ENCODE measurements at places on chromosomes 16 and 17.
A peak's percentile ranks its signal among the peaks of the same experiment; 100 is the strongest.

DNA sequence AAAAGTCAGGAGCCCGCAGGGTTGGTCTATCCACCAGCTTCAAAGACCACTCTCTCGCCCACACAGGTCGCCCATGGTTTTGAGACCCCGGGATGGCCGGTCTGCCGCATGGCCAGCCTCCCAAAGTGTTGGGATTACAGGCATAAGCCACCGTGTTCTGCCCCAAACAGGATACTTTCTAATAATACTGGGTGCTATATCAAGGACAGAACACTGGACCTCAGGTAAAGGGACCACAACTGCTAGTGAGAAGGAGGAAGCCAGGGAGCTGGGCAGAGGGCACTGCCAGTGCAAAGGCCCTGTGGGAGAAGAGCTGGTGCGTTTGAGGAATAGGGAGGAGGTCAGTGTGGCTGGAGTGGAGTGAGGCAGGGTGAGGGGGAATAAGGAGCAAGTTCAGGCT is 34.1 kb downstream of the IL21R start:
- DNase-seq = no peak

GRCh38 chr16:66959704-66960161 is 1.3 kb upstream of the CES3 start:
- no peak for DNase-seq

DNA sequence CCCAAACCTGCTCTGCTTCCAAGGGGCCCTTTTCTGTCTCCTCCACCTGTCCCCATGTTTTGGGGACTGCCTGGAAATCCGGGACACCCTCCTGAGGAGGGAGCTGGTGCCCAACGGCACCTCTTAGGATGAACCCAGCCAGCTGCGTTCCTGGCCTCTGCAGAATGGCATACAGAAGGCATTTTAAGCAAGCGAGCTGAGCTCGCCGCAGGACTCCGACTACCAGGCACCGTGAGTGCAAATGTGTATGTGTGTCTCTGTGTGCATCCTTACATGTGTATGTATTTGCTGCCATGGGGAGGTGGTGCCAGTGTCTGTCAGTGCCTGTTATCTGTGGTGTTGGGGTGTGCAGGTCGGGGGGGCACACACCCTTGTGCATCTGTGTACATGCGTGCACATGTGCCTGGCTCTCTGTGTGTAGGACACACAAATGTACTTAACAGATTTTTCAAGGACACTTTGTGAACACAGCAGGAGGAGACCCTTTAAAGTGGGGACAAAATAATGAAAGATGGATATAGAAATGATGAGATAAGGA is 39.3 kb downstream of the ABAT start:
- DNase-seq = no peak

GRCh38 chr17:1111599-1112443 is 68.0 kb downstream of the ABR start:
- no peak for DNase-seq

- no peak for DNase-seq
Observed at GRCh38 chr17:70217571-70217970, 48.2 kb downstream of the KCNJ2 start.

GRCh38 chr17:3647769-3648555 is 11.4 kb downstream of the CTNS start:
- DNase-seq = no peak

GRCh38 chr17:79538291-79538690 is 72.6 kb downstream of the RBFOX3 start:
- DNase-seq = no peak

GRCh38 chr17:80737106-80738019 is 192.7 kb downstream of the RPTOR start:
- DNase-seq = no peak

GRCh38 chr17:7882629-7883028 is 6.0 kb upstream of the CHD3 start:
- no peak for DNase-seq

GRCh38 chr17:7107012-7107754 is 7.4 kb downstream of the ASGR2 start:
- DNase-seq = no peak

- peak; percentile 72 for DNase-seq
Observed at GRCh38 chr16:73915140-73915539, 381.5 kb upstream of the PSMD7 start.

DNA sequence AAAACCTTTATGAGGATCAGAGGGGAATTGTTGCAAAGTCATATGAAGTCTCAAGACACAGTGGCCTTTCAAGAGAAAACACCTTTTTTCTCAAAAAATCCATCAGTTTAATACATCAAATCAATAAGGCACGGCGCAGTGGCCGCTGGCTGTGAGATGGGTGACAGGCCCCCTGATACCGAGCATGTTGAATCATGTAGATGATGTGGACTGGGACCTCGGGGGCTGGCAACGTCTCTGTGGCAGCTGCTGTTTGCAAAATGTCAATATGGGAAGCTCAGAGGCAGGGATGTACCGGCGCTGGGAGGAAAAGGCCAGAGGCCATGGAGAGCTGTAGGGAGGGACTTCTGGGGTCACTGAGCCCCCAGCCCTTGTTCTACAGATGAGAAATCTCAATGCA is 169.1 kb downstream of the GSG1L start:
- DNase-seq = no peak

DNA sequence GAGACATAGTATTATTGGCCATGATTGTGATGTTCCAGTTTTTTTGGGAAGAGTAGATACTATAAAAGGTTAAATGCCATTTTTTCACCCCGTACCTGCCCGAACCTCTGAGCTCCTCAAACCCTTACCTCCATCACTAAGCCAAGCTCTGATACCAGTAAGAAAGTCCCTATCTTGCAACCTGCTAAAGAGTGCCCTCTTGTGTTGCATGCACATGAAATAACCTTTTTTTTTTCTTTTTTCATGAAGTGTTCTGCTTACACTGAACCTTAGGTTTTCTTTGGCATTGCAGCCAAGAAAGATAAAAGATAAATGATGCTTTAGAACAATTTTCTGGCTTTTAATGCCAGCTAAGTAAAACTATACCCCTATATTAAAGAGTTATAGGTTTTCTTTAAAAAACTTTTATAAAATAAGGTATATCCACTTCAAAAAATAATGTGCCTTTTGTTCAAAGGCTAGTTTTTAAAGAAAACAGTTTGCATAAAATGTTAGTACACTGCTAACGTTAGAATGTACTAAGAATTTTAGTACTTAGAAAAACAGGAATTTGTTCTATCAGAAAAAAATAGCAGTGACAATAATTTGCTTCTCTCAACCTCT is 295.3 kb upstream of the PMFBP1 start:
- DNase-seq = peak; percentile 39

DNA sequence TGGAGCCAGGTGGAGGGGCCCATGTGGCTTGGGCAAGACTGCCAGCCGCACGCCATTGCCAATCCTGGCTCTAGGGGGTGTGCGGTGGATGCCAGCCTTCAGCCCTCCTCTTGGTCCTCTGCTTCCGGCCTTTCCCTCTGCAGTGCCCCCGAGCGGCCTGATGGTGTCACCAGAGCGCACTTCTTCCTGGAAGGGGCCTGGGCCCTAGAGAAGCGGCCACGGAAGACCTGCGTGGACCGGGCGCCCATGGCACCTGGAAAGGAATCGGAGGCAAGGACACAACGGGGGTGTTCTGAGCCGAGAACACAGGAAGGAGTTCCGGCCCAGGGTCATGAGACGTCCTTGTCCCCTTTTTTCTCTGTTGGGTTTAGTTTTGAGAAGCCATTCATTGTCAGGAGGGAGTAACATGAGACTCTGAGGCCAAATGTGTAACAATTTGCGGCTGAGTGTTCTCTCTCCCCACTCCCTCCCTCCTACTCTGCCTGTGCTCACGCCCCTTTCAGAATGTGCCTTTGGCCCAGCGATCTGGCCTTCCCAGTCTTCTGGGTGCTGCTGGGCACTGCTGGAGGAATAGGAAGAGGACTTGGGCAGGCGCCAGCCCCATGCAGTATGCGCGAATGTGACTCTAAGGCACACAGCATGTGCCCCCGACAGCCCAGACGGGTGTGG is 92.8 kb downstream of the IRX3 start:
- DNase-seq = peak; percentile 43

DNA sequence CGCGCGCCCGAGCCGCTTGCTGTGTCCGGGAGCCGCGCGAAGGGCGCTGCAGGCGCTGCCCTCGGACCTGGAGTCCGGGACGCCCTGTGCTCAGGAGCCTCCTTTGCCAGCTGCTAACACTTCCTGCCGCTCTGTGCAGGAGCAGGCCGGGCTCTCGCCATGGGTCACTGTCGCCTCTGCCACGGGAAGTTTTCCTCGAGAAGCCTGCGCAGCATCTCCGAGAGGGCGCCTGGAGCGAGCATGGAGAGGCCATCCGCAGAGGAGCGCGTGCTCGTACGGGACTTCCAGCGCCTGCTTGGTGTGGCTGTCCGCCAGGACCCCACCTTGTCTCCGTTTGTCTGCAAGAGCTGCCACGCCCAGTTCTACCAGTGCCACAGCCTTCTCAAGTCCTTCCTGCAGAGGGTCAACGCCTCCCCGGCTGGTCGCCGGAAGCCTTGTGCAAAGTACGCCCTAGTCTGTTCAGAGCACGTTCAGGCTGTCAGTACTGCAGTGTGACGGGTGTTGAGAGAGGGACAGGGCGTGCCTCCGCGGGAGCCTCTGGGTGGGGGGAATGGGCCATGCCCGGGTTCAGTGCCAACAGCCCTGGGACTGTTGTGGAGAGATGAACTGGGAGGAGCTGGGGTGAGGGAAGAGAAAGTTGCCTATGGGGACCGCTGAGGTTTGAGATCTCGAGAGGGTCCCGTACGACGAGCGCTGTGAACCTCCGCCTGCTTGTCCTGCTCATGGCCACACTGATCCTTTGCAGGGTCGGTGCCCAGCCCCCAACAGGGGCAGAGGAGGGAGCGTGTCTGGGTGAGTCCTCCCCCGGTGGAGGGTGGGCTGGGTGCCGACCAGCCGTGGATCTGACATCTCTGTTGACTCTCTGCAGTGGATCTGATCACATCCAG is 1.3 kb downstream of the ZNF276 start:
- no peak for DNase-seq

DNA sequence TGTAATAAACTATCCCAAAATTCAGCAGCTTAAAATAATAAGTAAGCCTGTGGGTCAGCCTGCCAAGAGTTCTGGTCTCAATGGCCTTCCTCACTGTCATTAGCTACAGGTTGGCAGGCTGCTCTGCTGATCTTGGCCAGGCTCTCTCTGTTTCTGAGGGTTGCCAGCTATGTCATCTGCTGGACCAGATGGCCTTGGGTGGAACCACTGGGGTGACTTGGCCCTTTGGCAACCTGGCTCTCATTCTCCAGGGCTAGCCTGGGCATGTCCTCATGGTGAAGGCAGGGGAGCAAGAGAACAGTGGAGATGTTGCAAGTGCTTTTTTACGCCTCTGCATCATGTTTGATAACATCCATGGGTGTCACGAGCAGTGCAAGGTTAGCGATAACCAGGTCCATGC is 13.9 kb downstream of the ITGAM start:
- no peak for DNase-seq

DNA sequence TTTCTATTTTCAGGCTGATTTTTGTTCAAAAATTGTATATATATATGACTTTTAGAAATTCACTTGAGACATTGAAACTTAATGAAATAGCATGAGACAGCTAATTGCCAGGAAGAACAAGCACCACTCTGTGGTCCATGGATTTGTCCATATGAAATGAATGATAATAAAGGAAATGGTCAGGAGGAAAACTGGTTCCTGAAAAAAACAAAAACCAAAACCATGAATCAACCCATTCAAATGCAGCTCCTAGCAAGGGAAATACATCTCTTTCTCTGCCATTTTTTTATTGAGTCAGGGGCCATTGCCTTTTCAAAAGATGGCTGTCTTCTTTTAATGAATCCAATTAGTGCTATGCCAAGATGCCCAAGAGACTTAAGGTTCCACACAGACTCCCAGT is 230.7 kb downstream of the SLC39A11 start:
- no peak for DNase-seq

DNA sequence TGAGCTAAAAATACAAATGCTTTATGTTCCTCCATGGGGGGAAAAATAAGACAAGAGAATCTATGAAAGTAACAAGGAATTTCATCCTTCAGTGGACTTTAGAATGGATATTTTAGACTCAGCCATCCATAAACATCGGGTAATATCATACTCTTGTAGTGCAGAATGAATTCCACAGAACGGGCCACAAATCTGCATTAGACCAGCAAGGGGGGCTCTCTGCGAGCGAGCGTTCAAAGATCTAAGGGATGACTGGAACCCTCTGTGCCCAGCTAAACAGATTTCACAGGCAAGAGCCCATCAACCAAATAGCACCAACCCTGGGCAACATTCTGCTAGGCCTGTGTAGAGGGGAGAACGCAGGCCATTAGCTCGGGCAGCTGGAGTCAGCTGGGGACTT is 537.9 kb upstream of the CDH11 start:
- DNase-seq = no peak

DNA sequence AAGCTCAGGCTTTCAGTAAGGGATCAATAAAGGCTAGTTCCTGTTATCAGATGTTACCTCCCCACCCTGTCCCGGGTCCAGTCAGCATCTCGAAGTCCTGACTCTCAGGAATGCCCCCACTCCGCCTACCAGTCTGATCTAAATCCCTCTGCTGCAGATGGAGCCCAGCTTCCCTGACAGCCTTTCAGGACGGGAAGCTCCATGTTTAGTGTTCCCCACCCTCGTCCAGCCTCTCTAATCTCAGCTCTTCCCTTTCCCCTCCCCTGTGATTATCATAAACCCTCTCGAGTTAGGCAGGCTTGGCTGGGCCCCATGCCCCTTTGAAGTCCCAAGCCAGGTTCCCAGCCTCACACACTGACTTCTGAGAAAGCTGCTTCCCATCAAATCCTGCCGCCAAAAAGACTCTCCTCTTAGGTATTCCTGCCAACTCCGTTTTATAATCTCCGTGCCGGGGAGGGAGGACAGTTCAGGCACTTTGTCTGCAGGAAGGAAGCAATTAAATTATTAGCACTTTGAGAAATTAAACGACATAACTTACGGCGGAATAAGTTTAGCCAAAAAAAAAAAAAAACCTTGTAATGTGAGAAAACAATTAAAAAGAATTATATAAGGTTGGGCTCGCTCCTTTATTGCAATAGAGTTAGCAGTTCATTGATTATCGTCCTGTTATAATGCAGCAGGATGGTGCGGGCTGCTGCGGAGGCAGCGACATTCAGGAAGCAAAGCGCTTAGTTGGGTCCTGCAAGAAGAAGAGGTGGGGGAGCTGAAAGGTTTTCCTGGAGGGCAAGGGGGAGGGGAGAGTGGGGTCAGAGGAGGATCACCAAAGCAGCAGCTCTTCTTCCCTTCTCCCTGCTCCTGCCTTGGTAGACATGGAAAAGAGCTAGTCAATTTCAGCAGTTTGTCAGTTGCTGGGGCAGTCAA is 16.8 kb upstream of the ETV4 start:
- no peak for DNase-seq

DNA sequence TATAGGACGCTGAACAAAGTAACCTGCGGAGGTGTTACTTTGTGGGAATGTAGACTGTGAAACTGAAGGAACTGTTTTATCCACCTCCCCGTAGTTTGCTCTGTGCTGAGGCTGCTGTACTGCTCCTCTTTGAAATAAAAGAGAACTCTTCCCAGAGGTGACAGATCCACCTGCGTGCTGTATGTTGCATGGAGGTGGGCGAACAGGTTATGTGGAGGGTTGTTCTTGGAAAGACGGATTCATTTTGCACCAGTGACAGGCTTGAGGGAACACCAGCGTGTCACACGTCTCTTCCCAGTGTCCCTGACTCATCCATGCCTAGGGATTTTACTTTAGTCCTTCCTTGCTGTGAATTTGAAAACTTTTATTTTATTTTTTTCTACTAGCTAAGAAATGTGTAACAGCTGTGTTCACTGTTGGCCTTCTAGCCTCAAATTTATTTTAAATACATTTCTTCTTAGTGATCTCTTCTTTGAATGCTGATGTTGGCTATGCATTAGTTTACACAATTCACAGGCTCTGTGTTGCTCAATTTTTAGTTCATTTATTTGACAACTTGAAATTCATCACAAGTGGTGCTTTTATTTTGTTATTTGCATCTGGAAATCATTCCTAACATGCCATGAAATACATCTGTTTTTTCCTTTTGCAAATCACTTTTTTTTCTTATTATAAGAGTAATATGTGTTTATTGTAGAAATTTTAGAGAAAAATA is 512.4 kb downstream of the CDH13 start:
- no peak for DNase-seq

All from fibroblast of skin of left quadriceps (primary cell).